ENCODE measurements at places on chromosomes 11 and 22.

DNA sequence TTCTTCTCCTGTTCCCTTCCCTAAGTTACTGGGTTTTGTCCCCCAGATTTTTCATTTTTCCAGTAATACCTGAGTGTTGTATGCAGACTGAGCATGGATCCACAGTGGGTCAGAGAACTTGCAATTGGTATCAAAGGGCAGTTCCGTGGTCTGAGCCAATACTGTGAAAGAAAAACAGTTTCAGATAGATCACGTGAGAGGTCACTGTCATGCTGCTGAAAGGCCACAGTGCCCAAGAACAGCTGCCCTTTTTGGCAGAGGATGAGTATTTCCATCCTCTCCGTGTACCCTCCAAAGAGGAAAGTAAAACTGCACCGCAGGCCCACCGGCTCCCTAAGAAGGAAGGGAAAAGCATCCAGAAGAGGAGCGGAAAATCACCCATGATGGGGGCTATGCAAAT is 73.0 kb upstream of the TBCEL start:
- no peak for DNase-seq

GRCh38 chr11:118027694-118028093 is 41.5 kb downstream of the IL10RA start:
- DNase-seq = no peak

GRCh38 chr22:26404851-26405421 is 24.1 kb upstream of the ASPHD2 start:
- DNase-seq = no peak

GRCh38 chr11:68659158-68659921 is 25.0 kb upstream of the GAL start:
- peak; percentile 16 for DNase-seq

GRCh38 chr11:64814712-64815187 is 4.4 kb upstream of the MEN1 start:
- no peak for DNase-seq

DNA sequence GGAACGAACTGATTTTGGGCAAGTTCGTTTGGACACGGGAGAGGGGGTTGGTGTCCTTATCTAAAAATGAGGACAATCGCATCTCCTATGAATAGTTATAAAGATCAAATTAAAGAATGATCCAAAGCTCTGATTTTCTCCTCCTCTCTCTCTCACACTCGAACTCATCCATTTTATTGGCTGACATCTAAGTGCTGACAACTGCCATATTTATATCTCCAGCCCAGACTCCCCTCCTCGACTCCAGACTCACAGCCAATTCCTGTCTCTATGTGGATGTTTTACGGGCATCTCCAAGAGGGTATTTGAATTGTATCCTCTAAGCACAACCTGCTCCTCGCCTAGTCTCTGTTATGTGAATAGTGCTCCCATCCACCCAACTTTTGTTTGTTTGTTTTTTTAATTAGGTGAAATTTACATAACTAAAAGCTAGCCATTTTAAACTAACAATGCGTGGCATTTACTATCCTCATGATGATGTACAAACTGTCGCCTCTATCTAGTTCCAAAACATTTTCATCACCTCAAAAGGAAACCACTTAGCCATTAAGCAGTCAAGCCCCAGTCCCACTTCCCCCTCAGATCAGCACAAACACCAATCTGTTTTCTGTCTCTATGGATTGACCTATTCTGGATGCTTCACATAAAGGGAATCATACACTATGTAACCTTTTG is 4.0 kb downstream of the SYN3 start:
- no peak for DNase-seq

Measured in putamen (tissue), 1 donor.